ENCODE measurements at places on chromosomes 4 and X.
A peak's percentile ranks its signal among the peaks of the same experiment; 100 is the strongest.

DNA sequence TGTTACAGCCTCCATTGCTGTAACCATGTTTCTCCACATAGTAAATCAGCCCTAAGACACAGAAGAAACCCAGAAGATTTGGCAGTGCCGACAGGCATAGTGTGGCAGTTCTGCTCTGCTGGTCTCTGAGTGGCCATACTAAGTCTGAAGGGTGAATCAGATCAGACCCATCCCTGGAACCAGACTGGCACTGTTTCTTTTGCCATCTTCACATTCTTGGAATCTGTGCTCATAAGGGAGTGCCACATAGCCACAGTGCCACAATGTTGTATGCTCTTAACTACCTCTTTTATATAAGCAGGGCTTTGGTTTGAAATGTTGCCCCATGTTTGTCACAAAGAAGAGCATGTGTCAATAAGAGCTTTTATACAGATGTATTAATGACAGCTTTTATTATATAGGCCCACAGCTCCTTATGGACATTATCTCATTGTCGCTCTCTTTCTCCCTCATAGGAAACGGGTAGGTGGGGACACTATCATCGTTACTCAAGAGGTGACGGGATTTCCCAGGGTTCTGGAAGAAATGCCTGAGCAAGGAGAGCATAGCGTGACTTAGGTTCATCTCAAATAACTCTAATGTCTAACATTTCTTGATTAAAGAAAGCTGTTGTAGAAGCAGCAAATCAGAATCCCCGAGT lies 128.2 kb downstream of the CBR4 start:
- DNase-seq = no peak

GRCh38 chr4:144740316-144740715 lies 94.4 kb downstream of the HHIP start:
- no peak for DNase-seq

- no peak for DNase-seq
These were observed 63.4 kb downstream of the LCORL start for GRCh38 chr4:17958181-17958580.

DNA sequence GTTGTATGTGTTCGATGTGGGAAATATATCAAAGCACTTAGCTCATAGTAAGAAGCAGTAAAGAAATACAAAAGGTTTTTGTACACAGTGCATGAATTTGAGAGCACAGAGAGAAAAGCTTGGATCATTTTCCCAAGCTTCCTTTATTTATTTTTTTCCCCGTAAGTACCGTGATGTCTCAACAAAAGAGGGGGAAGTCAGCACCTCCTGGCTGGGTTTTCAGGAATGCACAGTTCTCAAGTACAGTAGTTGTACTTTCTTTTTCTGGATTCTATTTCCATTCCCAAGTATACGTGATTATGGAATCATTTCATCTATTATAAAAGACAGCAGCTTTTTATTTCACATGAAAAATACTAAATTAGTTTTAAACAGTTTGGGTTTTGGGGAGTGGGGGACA lies 171.5 kb upstream of the EDNRA start:
- DNase-seq = no peak

DNA sequence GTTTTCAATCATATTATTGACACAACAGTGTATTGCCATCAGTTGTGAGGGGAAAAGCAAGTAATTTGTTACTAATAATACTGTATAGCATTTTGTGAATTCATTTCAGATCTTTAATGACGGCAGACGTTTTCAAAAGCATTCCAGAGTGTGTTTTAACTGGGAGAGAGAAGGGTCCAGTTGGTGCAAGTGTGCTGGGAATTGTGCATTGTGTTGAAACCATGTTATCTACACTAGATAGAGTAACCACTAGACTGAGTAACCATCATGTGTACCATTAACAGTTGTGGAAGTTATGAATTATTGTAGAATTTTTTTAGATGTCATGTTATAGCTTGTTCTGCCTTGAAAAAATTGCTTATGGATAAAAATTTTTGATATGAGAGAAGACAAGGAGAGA lies 104.5 kb upstream of the VEGFC start:
- no peak for DNase-seq

DNA sequence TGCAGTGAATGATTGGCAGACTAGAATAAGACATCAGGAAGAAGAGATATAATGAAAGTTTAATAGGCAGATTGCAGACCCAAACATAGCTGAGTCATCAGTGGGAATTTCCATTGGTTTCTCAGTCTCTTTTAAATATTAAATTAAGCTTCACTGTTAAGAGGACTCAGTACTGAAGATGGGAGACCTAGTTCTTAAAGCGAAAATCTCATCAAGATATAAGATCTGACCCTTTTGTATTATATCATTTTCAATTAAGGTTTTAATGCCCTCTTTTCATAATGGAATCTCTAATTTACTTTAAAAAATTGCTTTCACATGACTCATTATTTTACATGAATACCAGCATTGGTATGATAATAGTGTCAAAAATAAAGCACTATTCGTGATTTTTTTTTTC lies 168.9 kb upstream of the ATOH1 start:
- DNase-seq = no peak

DNA sequence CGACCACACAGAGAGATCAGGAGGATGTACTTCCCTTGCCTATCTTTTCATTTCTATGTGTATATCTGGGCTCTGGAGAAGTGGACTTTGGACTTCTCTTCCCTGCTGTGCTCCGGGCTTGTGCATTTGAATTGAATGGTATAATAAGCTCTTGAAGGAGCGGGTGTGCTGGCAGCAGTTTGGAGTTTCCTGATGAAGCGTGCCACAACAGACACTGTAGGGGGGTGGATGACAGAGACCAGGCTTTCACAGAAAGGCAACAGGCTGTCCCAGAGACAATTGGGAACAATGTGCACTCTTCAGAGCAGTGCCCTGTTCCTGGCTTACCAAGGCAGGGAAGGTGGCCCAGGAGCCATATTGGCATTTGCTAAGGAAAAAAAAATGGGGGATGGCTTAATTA lies 170.1 kb downstream of the FRMPD4 start:
- no peak for DNase-seq

- no peak for DNase-seq
These were observed 159.8 kb downstream of the SLC4A4 start for GRCh38 chr4:71498625-71499024.

- DNase-seq = no peak
These were observed 11.7 kb upstream of the TMEM156 start for GRCh38 chr4:39043861-39044363.

GRCh38 chr4:176566769-176567168 lies 226.0 kb downstream of the VEGFC start:
- no peak for DNase-seq

DNA sequence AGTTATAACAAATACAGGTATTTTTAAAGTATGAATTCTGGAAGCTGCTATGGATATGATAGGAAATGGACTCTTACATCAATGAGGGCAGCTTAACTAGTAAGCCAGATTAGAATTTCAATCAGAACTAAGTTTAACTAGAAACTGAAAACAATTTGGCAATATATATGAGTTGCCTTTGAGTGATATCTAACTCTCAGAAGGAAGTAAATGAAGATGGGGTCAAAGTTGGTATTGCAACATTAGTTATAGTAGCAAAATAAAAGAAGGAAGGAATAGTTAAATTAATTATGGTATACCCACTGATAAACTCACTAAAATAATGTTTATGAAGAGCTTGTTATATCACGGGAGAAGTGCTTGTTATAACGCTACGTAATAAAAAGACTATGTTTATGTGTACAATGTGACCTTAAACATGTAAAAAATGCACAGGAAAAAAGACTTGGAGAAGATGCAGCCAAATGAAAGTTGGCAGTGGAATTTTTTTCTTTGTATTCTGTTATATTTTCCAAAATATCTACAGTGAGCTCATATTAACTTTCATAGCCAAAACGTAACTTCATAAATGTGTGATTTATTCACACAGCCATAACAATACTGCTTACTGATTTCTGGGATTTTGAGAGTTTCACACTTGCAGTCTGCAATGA lies 34.5 kb downstream of the PHKA2 start:
- no peak for DNase-seq

- DNase-seq = no peak
These were observed 35.9 kb downstream of the HMX1 start for GRCh38 chr4:8835521-8836365.

GRCh38 chrX:113919387-113919786 lies 664.5 kb upstream of the HTR2C start:
- DNase-seq = no peak

- no peak for DNase-seq
These were observed 245.1 kb upstream of the KLHL4 start for GRCh38 chrX:87272491-87272890.

- DNase-seq = no peak
These were observed 108.6 kb downstream of the PALLD start for GRCh38 chr4:168605411-168605810.

DNA sequence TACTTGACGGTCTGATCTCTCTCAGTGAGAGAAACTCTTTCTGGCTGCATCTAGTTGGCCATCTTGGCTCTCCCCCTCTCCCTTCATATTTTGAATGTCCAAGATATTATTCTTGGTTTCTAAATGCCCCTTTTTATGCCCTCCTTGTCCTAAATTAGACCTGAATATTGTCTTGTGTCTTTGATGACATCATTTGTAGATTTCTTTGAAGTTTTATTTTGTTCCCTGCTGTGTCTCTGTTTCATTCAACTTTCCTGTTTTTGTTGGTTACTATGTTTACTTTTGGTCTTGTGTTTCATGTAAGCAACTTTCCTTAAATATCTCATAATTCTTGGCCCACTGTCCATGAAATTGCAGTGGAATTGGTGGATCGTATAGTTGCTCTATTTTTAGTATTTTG lies 46.1 kb upstream of the PASD1 start:
- DNase-seq = no peak

GRCh38 chrX:32847921-32848320 lies 363.4 kb downstream of the DMD start:
- no peak for DNase-seq

- DNase-seq = no peak
These were observed 81.8 kb upstream of the KIT start for GRCh38 chr4:54575919-54576318.

GRCh38 chr4:141501395-141501794 lies 135.0 kb upstream of the IL15 start:
- no peak for DNase-seq

DNA sequence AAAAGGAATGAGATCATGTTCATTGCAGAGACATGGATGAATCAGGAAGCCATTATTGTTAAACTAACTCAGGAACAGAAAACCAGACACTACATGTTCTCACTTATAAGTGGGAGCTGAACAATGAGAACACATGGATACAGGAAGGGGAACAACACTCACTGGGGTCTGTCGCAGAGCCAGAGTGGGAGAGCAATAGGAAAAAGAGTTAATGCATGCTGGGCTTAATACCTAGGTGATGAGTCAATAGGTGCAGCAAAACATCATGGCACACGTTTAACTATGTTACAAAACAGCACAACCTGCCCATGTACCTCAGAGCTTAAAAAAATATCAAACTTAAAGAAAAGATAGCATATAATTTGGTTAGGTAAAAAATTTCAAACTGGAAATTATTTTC lies 281.4 kb downstream of the PABPC4L start:
- no peak for DNase-seq

DNA sequence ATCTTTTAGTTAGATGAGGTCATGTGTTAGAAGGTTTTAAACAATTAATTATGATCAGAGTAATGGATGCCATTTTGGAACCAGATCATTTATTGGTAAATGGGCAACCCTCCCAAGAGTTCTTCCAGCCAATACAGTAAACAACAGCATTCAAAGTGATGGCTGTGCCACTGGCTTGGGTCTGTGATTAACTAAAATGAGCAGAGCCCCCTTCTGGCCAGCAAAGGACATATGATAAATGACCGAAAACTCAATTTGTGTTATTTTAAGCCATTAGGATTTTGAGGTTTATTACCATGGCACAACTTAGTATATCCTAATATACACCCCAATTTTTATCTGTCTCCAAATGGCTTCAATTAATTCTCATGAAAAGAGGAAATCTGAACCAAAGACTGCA lies 90.8 kb upstream of the NPFFR2 start:
- DNase-seq = no peak

DNA sequence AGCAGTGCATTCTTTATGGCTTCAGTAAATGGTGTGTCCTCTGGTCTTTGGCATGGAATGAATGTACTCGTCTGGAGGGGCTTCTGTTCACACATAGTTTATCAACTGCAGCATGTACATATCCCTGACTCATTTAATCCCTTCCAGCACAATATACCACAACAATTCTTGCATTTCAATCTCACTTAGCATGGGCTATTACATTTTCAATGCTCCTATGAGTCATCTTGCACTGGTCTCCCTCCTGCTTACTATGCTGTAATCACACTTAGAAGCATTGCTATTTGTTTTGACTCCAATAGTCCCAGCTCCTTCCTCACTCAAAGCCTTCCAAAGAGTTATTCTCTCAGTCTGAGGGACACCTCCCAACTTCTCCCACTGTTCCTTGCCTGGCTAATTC lies 180.9 kb upstream of the NUDT10 start:
- DNase-seq = no peak

GRCh38 chr4:119540249-119540648 lies 88.4 kb downstream of the PDE5A start:
- no peak for DNase-seq

- DNase-seq = no peak
These were observed 125.6 kb downstream of the CBR4 start for GRCh38 chr4:168884251-168885124.

DNA sequence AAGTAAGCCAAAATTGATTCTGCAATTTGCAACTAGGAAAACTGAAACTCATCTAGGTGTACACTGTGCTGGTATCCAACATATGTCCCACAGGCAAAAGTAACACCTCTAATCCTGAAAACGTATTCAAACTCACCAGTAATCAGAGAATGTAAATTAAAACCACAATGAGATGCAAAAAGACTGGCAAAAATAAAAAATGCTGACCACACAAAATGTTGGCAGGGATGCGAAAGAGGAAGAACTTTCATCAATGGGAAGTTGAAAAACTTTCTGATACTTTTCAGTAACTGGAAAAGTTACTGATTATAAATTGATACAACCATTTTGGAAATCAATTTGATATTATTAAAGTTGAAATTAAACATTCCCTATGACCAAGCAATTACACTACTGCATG lies 20.1 kb upstream of the CORIN start:
- DNase-seq = no peak

DNA sequence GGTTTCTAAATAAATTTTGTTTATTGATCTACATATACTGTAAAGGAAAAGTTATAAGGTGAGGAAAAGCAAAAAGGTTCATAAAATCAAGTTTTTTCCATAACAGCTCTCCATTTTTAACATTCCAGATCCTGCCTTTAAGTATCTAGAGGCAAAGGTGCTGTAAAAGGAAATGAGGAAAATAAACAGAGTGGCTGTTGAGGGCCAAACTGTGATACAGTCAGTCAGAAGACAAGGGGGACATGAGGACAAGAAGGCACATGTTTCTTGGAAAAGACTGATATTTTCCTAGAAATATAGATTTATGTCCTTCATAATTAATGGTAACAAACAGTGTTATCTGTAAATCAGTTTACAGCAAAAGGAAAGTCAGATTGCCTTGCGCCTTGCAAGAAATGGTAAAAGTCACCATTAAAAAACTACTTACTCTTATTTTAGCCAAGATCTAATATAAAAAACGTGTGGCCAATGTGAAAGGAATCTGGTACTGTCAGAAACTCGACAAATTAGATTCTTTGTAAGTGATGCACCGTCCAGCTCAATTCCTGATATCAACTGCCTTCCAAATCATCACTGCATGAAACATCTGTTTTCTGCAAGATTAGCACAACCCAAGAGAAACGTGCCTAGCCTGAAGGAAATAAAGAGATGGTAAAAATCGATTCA lies 34.0 kb upstream of the VEGFD start:
- peak; percentile 47 for DNase-seq

Data from AG04450 (cell line).